ENCODE measurements at places on chromosomes 11 and 22.

DNA sequence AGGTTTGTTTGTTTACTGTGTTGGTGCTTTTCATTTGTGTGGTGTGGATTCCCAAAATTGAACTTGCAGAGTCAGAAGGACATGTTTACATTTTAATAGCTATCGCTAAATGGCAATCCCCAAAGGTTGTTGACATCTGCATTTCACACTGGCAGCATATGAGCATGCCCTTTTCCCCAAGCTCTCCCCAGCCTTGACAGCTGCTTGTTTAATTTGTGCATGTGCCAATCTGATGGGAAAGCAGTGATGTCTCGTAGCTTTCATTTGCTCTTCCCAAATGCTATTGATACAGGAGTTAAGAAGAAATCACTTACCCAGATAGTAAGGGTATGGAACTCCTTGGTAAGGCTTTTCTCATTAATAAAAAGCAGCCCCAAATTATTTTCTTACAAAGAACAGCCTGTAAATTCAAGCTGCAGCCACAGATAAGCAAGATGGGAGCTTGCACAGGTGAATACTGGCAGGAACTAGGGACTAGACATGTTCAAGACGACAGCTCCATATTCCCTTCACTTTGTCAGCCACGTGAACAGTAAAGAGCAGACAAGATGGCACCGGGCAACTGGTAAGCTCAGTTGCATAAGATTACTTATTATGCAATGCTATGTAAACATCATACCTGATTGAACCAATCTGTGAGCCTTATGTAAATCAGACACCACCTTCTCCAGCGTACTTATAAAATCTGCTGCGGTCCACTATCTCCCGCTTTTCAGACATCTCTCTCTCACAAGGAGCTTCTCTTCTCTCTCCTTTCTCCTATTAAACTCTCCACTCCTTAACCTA lies 87.4 kb downstream of the IGLL5 start:
- DNase-seq = no peak

GRCh38 chr11:36598051-36598450 lies at the start of gene RAG2:
Gene RAG2, minus strand, starts transcription at chr11:36598236. Its CDS starts 4,068 bp downstream, at chr11:36594168.
- no peak for DNase-seq

- DNase-seq = no peak
These were observed 9.5 kb downstream of the GGA1 start for GRCh38 chr22:37618072-37618656.

DNA sequence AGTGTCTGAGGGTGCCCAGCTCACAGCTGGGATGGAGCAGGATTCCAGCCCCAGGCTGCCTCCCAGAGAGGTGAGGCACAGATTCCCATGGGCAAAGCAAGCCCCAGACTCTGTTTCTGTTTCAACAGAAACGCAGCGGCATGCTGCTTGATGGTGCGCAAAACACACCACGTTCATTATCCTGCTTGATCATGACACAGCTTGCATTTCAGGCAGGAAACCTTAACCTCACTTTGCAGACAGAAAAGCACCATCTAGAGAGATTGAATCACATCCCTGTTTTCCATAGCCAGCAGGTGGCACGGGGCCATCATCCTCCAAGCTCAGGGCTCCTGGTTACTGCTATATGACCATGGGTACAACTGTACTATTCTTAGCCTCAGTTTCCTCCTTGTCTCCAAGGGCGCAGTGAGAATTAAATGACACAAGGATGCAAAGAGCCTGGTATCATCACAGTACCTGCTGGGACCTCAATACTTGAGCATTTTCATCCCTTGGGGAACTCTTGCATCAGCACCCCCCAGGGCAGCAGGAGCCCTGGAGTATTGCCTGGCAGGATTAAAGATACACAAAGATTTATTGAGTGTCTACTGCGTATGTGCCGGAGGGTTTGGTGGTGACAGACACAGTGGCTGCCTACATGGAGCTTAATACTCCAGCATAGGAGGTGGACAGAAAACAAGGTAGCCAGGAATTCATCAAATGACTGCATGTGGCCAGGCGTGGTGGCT lies 110.0 kb downstream of the TP53I11 start:
- DNase-seq = no peak

DNA sequence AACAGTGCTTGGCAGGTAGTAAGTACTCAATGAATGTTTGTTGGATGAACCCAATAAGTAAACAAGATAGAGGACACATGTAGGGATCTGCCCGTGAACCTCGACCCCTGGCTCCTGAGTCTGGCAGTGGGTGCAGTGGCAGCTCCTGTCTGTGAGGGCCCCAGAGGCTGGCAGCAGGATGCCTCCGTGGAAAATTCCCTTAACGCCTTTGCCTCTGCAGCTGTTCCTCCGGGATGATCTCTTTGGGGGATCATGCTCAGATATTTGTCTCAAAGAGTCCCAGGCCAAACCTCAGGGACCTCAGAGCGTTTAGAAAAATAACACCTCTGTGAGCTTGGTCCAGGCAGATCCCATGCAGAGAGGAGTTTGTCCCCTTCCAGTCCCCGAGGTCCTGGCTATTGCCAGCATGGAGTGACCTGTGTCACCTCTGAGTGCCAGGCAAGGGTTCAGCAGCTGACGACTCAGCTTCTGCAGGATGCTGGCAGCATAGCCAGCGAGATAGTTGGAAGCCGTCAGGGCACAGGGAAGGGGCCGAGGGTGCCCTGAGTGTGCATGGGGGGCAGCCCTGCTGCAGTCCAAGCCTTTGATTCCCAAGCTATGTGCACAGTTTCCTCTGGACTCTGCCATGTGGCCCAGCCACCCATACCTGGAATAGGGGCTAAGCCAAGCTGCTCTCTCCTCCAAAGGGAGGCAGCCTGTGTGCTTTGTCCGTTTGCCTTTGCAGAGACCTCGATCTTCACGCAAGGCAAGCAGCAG lies 613 bp upstream of the MCHR1 start:
- no peak for DNase-seq

GRCh38 chr11:43922295-43922648 lies 20.2 kb upstream of the C11orf96 start:
- no peak for DNase-seq

GRCh38 chr11:86218125-86219084 lies 26.1 kb upstream of the EED start:
- peak; percentile 77 for DNase-seq

GRCh38 chr22:29478326-29479276 lies 1.4 kb upstream of the NEFH start:
- no peak for DNase-seq

DNA sequence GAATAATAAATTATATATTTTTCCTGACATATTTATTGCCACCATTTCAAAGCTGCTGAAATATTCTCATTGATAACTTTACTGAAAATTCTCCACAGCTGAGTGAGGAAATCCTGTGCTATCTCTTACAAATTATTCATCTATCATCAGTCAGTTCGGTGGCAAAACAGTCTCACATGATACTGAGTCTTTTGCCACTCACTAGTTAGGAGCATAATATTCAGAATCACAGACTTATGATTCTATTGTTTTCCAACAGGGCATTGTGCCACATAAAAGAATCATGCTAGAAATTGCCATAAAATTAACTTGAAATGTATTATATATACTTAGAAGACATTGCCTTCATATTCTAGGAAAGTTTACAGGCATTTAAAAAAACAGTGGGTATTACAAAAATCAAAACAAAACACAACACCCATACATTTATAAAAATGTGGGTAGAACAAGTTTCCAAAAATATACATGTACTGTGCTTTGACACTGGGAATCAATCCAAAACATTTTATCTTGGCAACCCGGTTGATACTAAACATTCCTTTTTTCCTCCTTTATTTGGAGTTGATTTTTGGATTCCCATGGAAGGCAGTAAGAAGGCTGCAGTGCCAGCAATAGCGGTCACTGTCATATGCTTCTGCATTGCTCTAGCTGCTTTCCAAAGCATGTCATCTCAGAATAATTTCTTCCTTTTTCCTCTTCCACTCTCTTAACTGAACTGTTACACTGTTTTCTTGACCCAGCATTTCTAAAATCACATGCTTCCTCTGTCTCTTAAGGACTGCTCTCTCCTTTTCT lies 42.5 kb downstream of the ATG16L2 start:
- no peak for DNase-seq

DNA sequence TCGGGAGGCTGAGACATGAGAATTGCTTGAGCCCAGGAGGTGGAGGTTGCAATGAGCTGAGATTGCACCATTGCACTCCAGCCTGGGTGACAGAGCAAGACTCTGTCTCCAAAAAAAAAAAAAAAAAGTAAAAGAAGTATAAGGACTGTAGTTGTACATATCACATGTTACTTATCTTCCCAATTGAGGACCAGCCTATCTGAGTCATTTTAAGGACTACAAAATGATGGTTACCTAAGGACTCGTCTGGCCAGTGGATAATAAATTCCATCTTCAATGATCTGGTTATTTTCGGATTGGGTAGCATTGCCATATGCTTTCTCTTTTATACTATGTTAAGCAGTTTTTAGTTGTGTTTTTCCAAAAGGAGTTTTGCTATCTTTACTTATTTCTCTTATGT lies 55.3 kb downstream of the PPFIA1 start:
- DNase-seq = no peak
